Activated CD8-positive, alpha-beta T cell treated with anti-CD3 and anti-CD28 coated beads, Interleukin-2, amount 10 ng/mL, durations not matched to agents 7 days and 5 days (primary cell): ENCODE measurements at places on chromosomes 4 and X. TPM values are rescaled to one million over a fixed set of nuclear protein-coding genes. Genes with fewer than 3 reads are reported as not detected.

DNA sequence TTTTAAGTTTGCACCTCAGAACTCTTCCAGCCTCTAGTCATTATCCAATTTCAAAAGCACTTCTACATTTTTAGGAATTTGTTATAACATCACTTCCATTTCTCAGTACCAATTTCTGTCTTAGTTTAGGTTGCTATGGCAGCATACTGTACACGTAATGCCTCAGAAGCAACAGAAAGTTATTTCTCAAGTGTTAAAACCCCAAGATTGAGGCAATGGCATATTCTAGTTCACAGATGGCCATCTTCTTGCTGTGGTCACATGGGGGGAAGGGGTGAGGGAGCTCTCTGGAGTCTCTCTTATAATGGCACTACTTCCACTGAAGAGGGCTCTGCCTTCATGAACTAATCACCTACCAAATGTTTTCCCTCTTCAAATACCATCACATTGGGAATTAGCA lies 220.3 kb upstream of the CTSO start:
- no peak for DNase-seq
- H3K27me3 ChIP-seq, result no peaks in the 10 kb centered on the region
- H3K36me3 ChIP-seq, result no peaks in the 10 kb centered on the region
- H3K4me1 ChIP-seq, result no peaks in the 10 kb centered on the region
- H3K27ac ChIP-seq, result no peak overlapping the region

DNA sequence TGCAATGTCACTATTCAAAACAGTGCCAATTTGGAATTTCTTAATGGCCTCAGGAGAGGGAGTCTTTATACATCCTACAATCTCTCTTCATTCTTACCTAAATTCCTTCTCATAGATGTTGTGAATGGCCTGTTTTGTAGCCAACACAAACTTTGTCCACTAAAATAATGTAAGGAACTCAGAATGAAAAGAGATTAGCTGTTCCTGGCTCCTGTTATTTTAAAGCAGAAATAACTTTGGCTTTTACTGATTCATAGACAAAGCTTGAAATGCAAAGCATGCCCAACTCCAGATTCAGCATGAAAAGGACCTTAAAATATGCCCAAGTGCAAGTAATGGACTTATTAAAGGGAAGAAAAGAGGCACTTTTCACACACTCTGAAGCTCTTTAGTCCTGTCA lies 146.0 kb upstream of the GPC4 start:
- no peaks in the 10 kb centered on the region for H3K36me3 ChIP-seq
- no peak overlapping the region for H3K4me3 ChIP-seq
- no peak for DNase-seq
- H3K4me1 ChIP-seq, result no peaks in the 10 kb centered on the region

DNA sequence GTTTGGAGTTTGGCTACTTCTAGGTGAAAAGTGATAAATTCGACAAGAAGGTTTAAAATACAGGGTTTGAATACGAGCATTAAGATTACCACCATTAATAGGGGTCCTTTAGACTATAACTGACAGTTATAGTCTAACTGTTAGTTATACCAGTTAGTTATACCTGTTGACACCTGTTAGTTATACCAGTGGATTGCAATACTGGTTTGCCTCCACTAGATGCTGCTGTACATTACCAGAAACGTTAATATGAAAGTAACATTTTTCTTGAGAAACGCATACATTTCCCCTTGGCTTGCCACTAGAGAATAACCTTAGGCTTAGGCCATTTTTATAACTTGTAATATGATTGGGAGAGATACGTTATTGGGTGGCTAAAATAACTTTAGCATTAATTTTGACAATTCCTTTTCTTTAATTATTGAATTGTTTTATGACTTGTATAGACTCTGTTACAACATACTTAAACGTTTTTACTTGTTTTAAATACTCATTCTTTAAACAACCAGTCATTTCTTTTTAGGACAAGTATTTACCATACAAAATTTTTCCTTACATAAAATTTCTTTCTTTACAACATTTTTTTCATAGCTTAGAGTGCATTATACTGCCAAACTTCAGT lies 911.2 kb downstream of the FSTL5 start:
- DNase-seq, result no peak
- H3K27me3 ChIP-seq, result no peaks in the 10 kb centered on the region
- no peak overlapping the region for H3K27ac ChIP-seq
- H3K4me1 ChIP-seq, result no peaks in the 10 kb centered on the region
- no peaks in the 10 kb centered on the region for H3K36me3 ChIP-seq
- H3K4me3 ChIP-seq, result no peak overlapping the region

The SFRP2 gene
- not detected for total RNA-seq

The PDE5A gene
- total RNA-seq, result 0.13 TPM
